ENCODE measurements at places on chromosomes 13 and 19. TPM values are rescaled to one million over a fixed set of nuclear protein-coding genes. Genes with fewer than 3 reads are reported as not detected.

DNA sequence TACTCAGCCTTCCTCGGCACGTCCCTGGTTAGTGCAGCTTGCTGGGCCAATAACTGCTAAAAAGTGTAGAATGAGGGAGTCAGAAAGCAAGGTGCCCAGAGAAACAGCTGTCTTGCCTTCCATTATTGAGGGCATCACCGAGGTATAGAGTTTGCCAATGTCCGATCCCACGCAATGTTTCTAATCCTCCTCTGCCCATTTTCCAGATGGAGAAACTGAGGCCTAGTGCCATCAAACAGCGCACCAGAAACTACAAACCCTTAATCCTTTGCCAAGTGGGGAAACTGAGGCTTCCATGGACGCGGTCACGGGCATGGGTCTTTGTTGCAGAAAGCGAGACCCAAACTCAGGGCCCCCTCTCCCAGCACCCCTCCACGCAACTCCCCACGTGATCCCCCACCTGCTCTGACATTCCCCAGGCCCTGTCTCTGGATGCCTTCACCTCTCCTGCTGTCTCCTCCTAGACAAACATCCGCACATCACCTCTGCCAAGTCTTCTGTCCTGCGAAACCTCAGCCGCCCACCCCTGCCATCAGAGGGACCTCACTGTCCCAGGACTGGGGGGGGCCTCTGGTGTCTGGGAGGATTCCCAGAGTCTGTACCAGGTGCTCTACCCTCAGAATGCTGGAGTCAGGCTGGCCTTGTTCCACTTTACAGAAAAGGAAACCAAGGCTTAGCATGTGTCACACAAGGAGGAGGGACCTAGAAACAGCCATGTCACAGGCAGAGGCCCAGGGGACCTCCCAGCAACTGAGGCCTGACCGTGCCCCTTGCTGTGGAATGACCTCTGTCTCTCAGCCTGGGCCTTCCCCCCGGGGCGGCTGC lies 930 bp upstream of the PDE4C start:
- no peaks in the 10 kb centered on the region for H3K36me3 ChIP-seq
- DNase-seq: no peak
- H3K27ac ChIP-seq: no peak overlapping the region
- no peaks in the 10 kb centered on the region for H3K4me1 ChIP-seq

- H3K27me3 ChIP-seq: no peaks in the 10 kb centered on the region
- H3K4me3 ChIP-seq: no peak overlapping the region
- no peak for DNase-seq
- H3K36me3 ChIP-seq: no peaks in the 10 kb centered on the region
- H3K27ac ChIP-seq: no peak overlapping the region
- peaks cover under 1% of the 10 kb centered on the region for H3K4me1 ChIP-seq
Observed at GRCh38 chr13:52921194-52921593, 72.8 kb upstream of the PCDH8 start.

DNA sequence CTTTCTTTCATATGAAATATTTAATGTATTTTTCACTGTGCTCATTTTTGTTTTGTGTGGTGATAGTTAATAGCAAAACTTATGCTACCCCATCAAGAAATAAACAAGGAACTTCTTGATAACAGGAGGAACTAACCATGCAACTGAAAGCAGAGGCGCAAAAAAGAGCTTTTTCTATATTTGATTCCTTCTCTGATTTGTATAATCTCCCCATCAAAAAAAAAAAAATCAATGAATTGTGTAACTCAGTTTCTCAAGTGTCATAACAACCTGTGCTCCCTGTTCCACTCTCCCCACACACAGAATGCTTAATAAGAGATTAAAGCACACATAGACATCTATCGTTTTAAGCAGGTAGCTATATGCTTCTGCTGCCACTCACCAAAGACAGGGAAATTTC lies 67.3 kb upstream of the MED4 start:
- H3K27me3 ChIP-seq: no peaks in the 10 kb centered on the region
- no peak for DNase-seq
- no peaks in the 10 kb centered on the region for H3K4me1 ChIP-seq
- no peak overlapping the region for H3K4me3 ChIP-seq
- no peaks in the 10 kb centered on the region for H3K36me3 ChIP-seq

- no peaks in the 10 kb centered on the region for H3K4me1 ChIP-seq
- DNase-seq: no peak
- no peaks in the 10 kb centered on the region for H3K36me3 ChIP-seq
- no peaks in the 10 kb centered on the region for H3K27me3 ChIP-seq
Observed at GRCh38 chr13:69935043-69935442, 172.6 kb upstream of the ATXN8OS start.

- no peaks in the 10 kb centered on the region for H3K27me3 ChIP-seq
- H3K36me3 ChIP-seq: no peaks in the 10 kb centered on the region
- H3K27ac ChIP-seq: no peak overlapping the region
Observed at GRCh38 chr19:16473875-16474392, 2.2 kb upstream of the EPS15L1 start.

- H3K4me3 ChIP-seq: no peak overlapping the region
- no peaks in the 10 kb centered on the region for H3K36me3 ChIP-seq
- no peaks in the 10 kb centered on the region for H3K27me3 ChIP-seq
- no peak overlapping the region for H3K27ac ChIP-seq
Observed at GRCh38 chr19:19081642-19082151, 17.9 kb downstream of the SLC25A42 start.

DNA sequence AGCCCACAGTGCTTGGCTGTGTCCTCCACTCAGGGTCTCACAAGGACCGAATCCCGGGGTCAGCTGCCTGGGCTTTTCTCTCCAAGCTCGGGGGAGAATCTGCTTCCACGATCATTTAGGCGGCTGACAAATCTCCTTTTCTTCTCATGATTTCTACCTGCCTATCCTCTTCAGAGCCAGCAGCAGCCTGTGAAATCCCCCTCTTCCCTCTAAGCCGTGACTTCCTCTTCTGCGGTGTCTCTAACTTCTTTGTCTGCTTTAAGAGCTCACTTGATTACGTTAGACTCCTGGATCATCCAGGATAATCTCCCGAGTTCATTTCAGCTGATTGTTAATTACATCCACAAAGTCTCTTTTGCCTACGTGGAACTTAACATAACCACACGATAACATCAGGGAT lies 22.5 kb upstream of the ZNF845 start:
- DNase-seq: no peak
- H3K4me3 ChIP-seq: no peak overlapping the region
- H3K27ac ChIP-seq: no peak overlapping the region
- no peaks in the 10 kb centered on the region for H3K4me1 ChIP-seq

UPF1 gene
- polyA plus RNA-seq: 40.4 TPM

ENOX1 gene
- polyA plus RNA-seq: 0.15 TPM

ETV2 gene
- 0.46 TPM for polyA plus RNA-seq
